GM23338 (cell line): ENCODE measurements at places on chromosomes 7 and 10. TPM values are rescaled to one million over a fixed set of nuclear protein-coding genes. Genes with fewer than 3 reads are reported as not detected.

Gene CEP55
- total RNA-seq = 15.0 and 22.4 TPM in 2 replicates

Gene ADRB1
- total RNA-seq = 0.24 and 0.39 TPM in 2 replicates

Gene PAOX
- total RNA-seq = 8.7 and 8.8 TPM in 2 replicates

DNA sequence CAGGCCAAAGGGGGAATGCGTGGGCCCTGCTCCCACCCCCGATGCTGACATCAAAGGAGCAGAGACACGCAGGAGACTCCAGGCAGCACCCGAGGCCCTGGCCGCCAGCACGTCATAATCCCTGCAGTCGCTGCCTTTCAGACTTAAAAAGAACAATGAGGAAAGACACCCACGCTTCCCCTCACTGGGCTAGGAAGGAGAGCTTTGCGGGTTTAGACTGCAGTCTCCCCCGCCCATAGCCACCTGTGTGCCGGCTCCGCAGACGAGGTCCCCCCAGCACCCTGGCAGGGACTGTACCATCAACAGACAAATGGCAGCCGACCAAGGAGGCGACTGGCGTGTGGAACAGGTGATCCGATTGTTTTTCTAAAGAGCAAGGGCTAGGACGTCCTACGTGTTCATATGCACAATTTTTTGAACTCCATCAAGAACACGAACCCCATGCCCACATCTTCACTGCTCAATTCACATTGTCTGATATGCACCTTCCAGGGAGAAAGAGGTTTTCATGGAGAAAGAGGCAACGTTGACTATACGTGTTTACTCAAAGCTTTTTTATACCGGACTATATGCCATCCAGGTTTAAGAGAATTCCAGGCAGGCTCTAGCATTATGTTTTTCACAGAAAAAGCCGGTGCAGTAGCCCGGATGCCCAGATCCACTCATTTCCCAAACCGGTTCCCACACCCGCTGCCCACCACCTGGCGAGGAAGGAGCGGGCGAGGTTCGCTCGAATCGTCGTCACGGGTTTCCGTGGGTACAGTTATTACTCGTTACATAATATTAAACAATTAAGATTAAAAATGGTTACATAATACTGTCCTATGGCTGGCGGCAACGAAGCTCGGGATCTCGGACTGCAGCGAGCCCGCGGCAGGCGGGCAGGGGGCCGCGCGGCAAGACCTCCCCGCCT, 1.1 kb downstream of the GRB10 start:
- no peak for DNase-seq

DNA sequence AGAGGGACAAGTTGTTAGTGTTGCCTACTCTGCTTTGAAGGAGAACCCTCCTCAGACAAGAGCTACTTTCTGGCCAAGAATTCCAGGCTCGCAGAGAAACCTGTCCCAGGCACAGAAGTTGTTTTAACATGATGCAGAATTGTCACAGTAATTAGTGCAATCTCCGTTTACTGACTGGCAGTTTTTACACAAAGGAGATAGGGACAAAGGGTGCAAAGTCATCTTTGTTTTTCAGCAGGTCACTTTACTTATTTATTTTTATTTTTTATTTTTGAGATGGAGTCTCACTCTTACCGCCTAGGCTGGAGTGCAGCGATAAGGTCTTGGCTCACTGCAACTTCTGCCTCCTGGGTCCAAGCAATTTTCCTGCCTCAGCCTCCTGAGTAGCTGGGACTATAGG, 12.3 kb downstream of the TCF7L2 start:
- no peak for DNase-seq

- DNase-seq = no peak
Observed at GRCh38 chr7:92778972-92779371, 57.4 kb downstream of the CDK6 start.

GRCh38 chr10:97805949-97806348, 34.1 kb upstream of the SFRP5 start:
- peak; percentile 35 for DNase-seq

DNA sequence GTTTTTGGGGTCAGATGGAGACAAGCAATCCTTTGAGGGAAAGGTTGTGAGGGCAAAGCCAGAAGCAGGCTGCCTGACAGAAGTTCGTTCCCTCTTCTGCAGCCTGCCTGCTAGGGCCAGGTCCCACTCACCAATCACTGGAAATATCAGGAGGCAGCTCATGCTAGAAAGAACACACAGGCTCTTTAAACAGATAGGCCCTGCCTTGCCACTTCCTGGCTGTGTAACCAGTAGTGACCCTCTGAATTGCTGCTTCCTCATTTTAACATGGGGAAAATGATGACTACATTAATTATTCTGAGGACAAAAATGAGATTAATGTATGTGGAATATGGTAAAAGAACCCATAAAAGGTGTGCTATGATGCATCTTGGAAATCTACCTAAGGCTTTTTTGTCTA, 50.5 kb upstream of the MRLN start:
- DNase-seq = no peak

GRCh38 chr7:37071124-37071523, 346.8 kb upstream of the AOAH start:
- no peak for DNase-seq

DNA sequence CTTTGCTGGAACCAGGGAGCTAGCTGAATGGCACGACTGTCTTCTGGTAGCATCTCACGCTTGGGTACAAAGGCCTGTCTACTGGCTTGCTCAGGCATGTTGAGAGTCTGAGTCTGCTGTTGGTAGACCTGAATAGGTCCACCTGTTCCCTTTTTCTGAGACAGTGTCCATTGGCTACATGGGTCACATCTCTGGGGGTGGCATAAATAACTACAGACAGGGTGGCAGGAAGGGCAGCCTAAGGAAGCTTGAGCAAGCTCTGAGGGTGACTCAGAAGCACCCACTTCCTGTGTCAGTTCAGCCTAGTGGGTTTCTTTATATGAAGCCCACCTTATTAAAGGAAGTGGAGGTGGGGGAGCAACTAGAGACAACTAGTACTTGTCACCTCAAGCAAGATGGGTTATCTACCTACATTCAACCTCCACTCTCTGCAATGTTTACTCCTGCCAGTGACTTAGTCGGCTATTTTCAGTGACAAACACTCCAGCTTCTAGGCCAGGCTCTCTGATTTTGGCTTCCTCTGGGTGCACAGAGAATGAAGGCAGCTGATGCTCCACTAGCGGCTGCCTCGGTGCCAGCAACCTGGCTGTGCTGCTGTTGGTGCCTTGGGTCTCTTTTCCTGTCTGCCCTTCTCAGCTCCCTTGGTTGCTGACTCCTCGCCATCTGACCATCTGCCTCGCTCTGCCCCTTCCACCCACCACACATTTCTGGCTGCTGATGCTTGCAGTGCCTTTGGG, 5.7 kb upstream of the ZYX start:
- no peak for DNase-seq

- no peak for DNase-seq
Observed at GRCh38 chr10:60433684-60434083, 44.0 kb upstream of the ANK3 start.

GRCh38 chr10:20677340-20677739, 219.8 kb downstream of the NEBL start:
- DNase-seq = no peak
